Thoracic aorta (tissue), 2 donors: ENCODE measurements at places on chromosomes 5 and 9.

GRCh38 chr5:103793595-103794182, 231.1 kb upstream of the NUDT12 start:
- DNase-seq = no peak

GRCh38 chr5:111367115-111367514, 142.9 kb downstream of the CAMK4 start:
- DNase-seq = no peak

DNA sequence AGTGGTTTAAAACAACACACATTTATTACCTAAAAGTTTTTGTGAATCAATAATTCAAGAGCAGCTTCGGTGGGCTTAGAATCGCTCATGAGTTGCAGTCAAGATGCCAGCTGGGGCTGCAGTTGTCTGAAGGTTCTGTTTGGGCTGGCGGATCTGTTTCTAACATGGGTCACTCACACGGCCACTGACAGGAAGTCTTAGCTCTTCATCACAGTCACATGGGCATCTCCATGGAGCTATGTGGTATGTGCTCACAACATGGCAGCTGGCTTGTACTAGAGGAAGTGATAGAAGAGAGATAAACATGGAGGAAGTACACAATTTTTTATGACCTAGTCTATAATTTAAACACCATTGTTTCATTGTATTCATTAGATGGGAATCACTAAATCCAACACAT, 11.2 kb downstream of the KLHL9 start:
- DNase-seq = no peak

DNA sequence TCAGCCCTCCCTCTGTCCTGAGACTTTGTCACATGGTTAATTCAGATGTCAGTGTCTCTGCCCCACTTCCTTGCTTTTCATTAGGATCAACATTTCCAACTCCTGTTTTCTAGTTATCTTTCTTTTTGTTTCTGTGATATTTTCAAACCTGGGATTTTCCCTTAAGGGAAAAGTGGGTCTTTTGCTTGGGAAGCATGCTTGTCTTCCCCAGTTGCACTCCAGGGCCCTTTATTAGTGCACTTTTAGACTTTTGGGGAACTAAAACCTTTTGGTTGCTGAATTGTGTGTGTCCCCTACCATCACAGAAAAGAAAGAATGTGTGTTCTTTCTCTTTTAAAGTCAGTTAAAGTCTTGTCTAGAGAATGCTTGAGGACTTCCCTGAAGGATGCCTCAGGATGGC, 18.4 kb upstream of the GDNF start:
- no peak for DNase-seq

GRCh38 chr5:1059884-1060263, 51.3 kb downstream of the NKD2 start:
- DNase-seq = no peak

- no peak for DNase-seq
Measured at GRCh38 chr5:141941779-141942178, 16.2 kb downstream of the PCDH12 start.

DNA sequence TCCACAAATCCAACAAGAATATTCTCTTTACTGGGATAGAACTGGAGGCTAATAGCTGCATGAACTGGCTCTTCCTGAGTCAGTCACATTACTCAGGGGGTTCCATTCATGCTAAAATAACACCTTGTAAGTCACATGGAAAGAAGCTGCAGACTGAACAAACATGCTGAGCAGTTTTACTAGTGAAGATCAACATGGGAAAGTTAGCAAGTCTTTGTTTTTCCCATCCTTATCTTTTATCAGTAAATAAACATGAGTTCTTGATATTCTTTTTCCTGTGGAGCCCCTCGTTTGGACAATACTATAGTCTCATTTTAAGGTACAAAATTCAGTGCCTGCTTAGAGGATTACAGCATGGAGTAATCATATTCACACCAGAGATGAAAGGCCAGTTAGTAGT, 43.7 kb upstream of the TEK start:
- no peak for DNase-seq

GRCh38 chr9:114889802-114890224, 40.6 kb downstream of the TNFSF8 start:
- no peak for DNase-seq

GRCh38 chr5:4758550-4758949, 381.6 kb upstream of the ADAMTS16 start:
- DNase-seq = no peak

DNA sequence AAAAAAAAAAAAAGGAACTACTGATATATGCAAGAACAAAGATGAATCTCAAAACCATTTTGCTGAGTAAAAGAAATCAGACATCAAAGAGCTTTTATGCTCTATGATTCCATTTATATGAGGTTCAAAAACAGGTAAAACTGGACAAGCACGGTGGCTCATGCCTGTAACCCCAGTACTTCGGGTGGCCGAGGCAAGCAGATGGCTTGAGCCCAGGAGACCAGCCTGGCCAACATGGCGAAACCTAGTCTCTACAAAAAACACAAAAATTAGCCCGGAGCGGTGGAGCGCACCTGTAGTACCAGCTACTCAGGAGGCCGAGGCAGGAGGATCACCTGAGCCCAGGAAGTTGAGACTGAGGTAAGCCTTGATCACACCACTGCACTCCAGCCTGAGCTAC, 7.8 kb downstream of the PTBP3 start:
- DNase-seq = no peak

GRCh38 chr5:169778622-169779596, 141.8 kb downstream of the DOCK2 start:
- no peak for DNase-seq

GRCh38 chr5:111932628-111933027, 175.6 kb upstream of the NREP start:
- DNase-seq = no peak

DNA sequence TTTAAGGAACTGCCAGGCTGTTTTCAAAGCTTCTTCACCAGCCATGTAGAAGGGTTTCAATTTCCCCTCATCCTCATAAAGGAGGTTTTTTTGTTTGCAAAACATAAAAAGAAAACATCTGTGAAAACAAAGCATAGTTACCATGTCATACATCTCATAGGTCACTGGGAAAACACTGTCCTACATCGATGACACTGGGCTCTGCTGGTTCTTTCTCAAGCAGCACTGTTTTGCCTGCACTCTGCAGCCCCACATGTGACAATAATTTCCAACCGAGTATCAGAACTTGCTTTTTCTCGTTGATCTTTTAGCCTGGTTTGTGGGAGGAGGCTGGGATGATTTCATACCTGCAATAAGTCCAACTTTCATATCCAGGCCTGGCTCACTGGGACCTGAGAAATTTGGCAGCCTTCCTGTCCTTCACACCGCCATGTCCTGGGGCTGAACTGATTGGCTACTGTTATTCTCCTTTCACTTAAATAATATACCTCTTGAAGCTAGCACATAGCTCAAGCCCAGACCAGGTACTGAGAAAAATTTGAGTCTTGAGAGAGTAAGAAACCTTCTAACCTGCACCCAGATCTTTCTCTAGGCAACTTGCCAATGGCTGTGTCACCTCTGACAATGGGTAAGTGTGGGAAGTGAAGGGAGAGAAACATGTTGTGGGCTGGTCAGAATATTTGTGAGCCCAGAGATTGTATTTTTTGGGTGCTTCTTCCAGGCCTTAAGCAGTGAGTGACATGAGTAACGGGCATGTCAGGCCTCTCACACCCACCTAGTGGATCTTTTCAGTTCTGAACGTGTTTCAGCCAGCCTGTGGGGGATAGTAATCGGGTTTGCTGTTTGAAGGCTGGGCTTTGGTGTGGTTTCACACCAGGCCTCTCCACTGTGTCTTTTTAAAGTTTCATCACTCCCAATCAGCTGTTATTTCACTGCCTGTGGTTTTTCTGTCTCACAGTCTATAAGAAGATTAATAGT, 502.8 kb downstream of the NTRK2 start:
- DNase-seq = no peak

GRCh38 chr5:179393078-179393477, 47.8 kb upstream of the ADAMTS2 start:
- no peak for DNase-seq

GRCh38 chr5:151237685-151238084, 13.8 kb upstream of the CCDC69 start:
- DNase-seq = no peak

DNA sequence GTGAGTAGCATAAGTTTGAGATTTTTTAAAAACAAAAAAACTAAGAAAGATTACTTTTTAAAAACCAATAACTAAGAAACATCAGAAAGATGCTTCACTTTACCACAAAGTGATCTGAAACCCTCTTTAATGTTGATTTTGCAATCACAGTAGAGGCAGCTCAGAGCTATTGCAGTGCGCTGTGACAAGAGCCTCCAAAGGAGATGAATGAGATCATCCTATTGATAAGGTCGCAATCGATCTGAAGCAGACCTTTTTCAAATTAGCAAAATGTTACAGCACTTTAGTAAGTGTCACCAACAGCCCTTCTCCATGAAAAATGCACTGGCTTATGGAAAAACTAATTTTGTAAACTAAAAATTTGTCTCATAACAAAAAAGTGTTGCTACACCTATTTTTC, 284.6 kb upstream of the EFNA5 start:
- no peak for DNase-seq

DNA sequence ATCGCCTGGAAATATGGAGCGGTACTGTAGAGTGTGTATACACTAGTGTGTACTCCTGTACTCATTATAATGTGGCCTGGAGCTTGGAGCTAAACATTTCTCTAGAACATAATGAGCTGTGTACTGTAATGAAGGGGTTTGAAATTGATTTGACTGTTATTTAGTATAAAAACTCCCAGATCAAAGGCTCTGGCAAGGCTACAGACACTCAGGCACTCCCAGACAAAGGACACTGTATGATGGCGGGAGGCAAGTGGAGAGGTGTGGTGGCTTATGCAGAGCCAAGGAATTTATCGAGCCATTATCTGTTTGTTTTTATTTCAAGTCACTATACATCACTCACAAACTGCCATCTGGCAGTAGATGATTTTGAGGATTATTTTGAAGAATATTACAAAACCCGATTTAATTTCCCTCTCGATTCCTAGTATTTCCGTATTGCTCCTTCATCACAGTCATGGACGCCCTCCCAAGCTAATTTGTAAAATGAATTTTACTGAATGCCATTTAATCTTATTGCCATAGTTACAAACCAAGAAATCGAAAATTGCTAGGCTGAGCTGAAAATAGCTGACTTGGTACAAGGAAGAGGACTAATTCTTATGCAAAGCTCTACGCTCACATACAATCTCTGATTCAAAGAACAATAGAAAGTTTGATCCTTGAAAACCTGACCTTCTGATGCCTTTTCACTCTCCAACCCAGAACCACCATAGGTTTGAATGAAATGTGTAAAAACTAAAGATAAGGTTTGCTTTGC, 240.2 kb upstream of the SEMA6A start:
- no peak for DNase-seq

- no peak for DNase-seq
Measured at GRCh38 chr5:122311961-122312590, at the start of gene SNCAIP. Gene SNCAIP (plus strand): TSS chr5:122312237. CDS start chr5:122391135, 78,898 bp downstream.

- no peak for DNase-seq
Measured at GRCh38 chr5:74130155-74130897, 504.3 kb downstream of the ARHGEF28 start.

DNA sequence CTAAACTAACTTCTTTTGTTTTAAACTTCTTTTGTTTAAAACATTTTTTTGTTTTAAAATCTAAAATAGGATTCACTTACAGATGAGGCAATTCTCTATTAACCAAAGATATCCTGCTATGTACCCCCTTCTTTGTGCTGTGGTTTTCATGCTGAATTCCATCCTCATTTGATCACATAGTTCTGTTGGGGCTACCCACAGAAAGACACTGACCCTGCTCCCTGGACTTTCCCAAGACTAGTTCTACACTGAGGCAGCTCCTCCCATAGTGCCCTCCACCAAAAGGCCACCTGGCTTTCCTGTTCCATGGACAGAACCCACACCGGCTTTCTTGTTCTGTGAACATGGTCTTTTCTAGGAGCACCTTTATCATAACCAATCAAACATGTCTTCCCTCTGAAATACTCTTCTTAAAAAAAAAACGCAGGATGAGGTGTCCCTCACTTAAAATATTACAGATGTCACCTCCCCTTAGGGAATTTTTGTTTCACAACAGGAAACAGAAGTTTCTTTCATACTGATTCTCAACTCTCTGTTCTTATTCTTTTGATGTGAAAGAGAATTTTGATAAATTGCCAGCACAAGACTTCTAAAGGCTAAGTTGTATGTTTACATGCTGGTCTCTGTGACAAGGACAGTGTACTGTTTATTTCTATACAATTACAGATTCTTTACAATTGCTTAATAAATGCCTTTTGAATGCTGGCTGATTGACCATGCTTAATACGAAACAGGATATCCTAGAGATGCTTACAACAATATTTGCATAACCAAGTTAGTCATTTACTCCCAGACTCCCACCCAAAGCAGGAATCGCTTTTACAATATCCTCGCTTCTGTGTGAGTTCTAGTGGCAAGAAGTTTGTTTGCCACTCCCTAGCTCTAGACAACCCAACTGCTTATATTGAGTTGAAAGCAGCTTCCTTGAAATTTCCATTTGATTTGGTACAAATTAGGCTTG, 300.4 kb downstream of the DTWD2 start:
- no peak for DNase-seq

GRCh38 chr9:108612513-108612912, 243.3 kb downstream of the ACTL7B start:
- no peak for DNase-seq
